ENCODE measurements at places on chromosomes 11 and 22. TPM values are rescaled to one million over a fixed set of nuclear protein-coding genes. Genes with fewer than 3 reads are reported as not detected.

The INPP5J gene
- 3.3 TPM for total RNA-seq

DNA sequence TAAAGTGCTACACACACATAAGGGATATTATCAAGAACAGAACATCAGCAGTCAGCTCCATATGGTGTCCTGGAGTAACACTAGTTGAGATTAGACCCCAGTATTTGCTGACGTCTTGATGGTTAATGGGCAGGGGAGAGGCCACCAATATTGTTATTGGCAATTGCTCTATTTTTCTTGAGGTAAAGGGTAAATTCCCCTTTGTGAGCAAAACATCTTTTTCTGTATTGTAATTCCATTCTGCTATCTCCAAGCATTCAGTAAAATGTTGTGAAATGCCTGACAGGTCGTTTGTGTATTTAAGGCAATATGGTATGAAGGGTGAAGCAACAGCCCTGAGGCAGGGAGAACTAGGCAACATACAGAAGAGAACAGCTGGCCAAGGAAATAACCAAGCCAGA lies 21.9 kb downstream of the PC start:
- H3K27me3 ChIP-seq: no peaks in the 10 kb centered on the region
- H3K27ac ChIP-seq: no peak overlapping the region
- DNase-seq: no peak

DNA sequence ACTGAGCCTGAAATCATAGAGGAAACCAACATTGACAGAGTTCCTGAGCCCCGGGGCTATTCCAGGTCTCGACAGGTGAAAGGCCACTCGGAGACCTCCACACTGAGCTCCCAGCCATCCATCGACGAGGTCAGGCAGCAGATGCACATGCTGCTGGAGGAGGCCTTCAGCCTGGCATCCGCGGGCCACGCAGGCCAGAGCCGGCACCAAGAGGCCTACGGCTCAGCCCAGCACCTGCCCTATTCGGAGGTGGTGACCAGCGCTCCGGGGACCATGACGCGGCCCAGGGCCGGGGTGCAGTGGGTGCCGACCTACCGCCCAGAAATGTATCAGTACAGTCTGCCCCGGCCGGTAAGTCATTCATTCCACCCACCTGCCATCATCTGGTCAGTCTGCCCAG lies 54.9 kb downstream of the C11orf91 start:
- H3K36me3 ChIP-seq: no peaks in the 10 kb centered on the region
- no peak for DNase-seq
- H3K27ac ChIP-seq: no peak overlapping the region
- no peaks in the 10 kb centered on the region for H3K4me1 ChIP-seq
- no peak overlapping the region for H3K4me3 ChIP-seq

DNA sequence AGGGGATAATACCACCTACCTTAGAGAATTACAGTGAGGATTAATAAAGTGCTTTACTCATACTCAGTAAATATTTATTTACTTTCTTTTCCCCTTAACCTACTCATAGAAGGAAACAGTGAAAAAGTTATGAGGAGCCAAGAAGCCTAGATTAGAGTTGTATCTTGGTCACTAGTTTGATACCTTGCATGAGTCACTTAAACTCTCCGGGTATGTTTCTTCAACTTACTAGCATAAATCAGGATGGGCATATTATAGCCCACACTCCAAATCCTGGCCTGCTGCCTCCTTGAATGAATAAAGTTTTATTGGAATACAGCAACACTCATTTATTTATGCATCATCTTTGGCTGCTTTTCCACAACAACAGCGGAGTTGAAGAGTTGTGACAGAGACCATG lies 8.2 kb downstream of the FBXO3 start:
- no peaks in the 10 kb centered on the region for H3K36me3 ChIP-seq
- H3K27me3 ChIP-seq: no peaks in the 10 kb centered on the region
- H3K4me3 ChIP-seq: no peak overlapping the region
- H3K27ac ChIP-seq: no peak overlapping the region
- no peaks in the 10 kb centered on the region for H3K4me1 ChIP-seq
- no peak for DNase-seq

The C11orf42 gene
- not detected for total RNA-seq

All from aorta (tissue), 5 donors.